Stimulated activated CD4-positive, alpha-beta T cell treated with anti-CD3 and anti-CD28 coated beads, Interleukin-15, amount 100 ng/mL, for 1 hour (primary cell): ENCODE measurements at places on chromosomes 1 and 21.

DNA sequence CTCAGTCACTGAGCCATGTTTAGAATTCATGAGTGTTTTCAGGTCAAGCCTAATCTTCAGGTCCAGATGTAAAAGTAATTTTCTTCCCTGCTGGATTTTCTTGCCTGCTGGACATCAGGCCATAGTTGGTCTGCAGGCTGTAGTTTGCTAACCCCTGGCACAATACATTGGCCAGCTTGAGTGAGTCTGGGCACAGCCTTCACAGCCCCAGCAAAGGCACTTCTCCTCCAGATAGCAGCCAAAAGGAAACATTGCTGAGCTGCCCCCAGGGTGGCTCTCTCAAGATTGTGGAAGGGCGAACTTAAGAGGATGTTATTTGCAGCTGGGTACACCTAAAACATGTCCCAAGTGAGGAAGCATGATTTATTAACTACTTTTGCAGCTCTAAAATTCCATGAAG lies 126.8 kb downstream of the PIK3R3 start:
- DNase-seq: no peak

DNA sequence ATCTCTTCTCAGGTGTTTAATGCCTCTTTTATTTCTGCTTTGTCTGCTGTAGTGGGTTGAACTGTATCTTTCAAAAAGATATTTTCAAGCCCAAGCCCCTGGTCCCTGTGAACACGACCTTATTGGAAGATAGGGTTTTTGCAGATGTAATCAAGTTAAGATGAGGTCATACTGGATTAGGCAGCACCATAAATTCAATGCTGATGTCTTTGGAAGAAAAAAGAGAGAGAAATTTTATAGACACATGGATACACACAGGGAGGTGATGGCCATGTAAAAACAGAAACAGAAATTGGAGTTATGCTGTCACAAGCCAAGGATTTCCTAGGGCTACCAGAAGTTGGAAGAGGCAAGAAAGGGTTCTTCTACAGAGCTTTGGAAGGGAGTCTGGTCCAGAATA lies 301.4 kb downstream of the KCTD3 start:
- DNase-seq: no peak

GRCh38 chr1:40633523-40633922 lies 32.0 kb downstream of the RIMS3 start:
- DNase-seq: no peak

GRCh38 chr1:67953301-67953700 lies 97.1 kb downstream of the DIRAS3 start:
- DNase-seq: no peak

DNA sequence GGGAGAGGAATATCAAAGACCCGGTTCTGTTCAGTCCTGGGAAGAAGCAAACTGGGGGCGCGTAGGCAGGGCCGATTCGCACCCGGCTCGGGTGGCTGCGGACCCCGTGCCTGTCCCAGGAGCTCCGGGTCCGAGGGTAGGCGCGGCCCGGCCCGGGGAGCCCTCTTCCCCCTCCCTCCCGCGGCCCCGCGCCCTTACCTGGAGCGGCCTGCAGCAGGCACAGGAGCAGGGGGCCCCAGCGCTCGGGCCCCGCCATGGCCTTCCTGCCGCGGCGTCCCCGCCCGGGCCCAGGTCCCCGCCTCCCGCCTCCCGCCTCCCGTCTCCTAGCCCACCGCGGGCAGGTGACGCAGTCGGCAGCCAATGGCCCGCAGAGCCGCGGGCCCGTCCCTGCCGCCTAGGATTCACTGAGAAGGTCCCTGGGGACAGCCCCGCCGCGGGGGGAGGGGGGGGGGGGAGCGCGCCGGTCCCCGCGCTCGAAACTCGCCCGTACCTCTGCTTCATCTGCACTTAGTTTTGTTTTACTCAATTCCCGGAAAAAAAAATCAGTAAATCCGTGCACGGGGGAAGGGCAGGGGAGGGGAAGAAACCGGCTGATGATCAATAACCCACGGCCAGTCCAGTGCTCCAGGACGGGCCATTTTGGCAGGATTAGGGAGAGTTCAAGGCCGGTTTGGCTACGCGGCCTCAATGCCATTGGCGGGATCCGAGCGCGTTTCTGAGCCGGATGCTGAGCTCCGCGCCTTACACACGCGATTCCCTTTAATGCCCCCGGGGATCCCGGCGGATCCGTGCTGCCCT lies at the start of gene IFNLR1:
Gene IFNLR1, minus strand, starts transcription at position 297 of the 798 bp plus-strand sequence. Its CDS starts 41 bp downstream, at position 256.
- peak; percentile 73 for DNase-seq

- DNase-seq: peak; percentile 4
Measured at GRCh38 chr21:15514073-15514946, 215.5 kb upstream of the USP25 start.

GRCh38 chr1:119981496-119981895 lies 85.2 kb upstream of the ADAM30 start:
- no peak for DNase-seq

GRCh38 chr1:81894867-81895266 lies 94.1 kb downstream of the ADGRL2 start:
- no peak for DNase-seq

DNA sequence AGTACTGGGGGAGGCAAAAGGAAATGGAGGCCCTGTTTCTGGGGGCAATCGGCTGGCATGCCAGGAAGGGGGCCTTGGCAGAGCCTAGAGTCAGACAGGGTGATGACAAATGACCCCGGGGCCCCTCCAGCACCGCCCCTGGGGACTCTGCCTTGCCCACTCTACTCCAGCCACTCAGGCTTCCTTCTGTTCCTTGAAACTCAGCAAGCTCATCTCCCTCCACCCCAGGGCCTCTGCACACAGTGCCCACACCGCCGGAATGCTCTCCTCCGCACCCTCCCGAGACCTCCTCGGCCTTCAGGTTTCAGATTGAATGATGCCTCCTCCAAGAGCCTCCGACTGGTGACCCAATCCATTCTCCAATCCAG lies 122.5 kb upstream of the ZBTB40 start:
- DNase-seq: no peak

DNA sequence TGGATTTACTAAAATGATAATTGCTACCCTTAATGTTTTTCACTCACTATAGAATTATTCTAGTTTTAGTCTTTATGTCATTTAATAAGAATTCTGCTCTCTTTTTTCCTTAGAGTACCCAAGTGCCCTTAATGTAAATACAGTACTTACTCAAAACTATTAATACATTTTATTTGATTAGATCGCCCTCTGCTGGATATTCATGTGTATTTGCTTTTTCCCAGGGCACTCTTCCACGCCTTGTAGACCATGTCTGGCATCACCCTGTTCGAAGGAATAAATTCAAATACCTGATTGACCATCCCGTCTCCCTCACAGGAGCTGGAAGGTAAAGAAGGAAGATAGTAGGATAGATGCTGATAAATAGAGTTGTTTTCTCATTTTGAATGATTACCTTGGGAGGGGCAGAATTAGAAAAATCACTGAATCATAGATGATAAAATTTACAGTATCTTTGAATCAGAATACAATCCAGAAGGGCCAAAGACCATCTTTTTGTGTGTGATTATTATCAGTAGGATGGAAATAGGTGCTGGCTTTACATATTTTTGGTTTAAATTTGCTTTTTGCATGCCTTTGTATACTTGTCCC lies 4.1 kb downstream of the AXDND1 start:
- no peak for DNase-seq

GRCh38 chr1:81157686-81158085 lies 643.0 kb upstream of the ADGRL2 start:
- DNase-seq: no peak

DNA sequence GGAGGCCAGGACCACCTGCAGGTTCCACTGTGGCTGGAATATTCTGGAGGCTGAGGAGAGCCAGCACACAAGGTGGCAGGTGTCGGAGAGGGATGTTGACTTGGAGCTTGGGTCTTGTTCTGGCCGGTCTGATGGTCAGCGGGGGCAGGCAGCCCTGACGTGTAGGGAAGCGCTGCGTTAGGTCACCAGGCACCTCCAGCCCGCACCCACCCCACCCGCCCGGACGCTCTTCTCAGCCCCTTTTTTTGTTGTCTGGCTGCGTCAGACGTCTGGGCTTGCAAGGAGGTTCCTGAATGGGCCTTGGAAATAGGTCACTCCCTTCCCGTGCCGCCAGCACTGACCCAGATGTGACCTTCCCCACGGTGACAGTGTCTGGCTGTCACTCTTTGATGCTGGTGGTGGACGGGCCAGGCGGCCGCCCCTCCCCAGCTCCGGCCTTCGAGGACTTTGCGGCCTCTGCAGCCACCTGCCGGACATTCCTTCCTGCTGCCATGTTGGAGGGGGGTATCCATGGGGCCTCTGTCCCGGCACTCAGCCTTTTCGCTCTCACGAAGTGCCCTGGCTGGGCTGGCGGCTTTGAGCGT lies 30.1 kb downstream of the SPSB1 start:
- no peak for DNase-seq

DNA sequence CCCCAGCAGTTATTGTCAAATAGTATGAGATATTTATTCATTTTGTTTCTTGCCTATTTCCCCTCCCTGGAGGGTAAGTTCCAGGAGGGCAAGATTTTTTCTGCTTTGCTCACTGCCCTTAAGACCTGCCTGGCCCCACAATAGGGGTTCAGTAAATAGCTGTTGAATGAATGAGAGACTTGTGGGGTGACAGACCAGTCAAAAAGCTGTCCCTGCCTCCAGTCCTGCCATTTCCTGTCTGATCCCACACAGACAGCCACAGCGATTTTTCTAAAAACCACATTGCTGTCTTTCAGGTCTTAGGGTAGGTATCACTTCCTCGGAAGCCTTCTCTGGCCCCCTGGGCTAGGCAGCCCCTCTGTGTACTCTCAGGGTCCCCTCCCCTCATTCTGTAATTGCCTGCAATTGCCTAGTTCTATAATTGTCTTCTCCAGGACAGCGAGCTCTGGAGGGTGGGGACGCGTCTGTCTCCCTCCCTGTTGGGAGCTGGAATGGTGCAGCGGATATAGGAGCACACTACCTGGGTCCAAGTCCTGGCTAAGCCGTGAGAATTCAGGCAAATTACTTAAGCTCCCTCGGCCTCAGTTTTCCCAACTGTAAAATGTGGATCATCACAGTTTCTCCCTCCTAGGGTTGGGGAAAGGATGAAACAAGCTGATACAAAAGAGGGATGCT lies 1.8 kb upstream of the EXTL1 start:
- no peak for DNase-seq

DNA sequence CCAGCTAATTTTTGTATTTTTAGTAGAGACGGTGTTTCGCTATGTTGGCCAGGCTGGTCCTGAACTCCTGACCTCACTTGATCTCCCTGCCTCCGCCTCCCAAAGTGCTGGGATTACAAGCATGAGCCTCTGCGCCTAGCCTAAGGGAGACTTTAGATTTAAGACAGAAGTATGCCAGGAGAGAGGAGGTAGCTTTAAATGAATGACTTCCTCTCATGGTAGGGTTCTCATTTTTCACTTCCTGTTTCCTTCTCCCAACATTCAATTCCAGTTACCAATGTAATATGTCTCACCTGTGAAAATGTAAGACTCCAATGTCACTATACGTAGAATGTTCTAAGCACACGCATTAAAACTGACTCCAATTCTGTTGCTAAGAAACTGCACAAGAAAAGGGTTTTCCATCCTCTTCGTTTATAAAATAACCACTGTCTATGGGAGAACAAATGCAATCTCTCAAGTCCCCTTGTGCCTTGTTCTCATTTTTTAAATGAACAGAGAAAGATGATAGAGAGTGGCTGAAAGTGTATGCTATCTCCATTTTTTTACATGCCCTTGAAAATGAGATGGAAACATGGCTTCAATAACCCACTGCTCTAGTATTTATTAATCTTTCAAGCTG lies 140.0 kb downstream of the SLC45A1 start:
- no peak for DNase-seq

DNA sequence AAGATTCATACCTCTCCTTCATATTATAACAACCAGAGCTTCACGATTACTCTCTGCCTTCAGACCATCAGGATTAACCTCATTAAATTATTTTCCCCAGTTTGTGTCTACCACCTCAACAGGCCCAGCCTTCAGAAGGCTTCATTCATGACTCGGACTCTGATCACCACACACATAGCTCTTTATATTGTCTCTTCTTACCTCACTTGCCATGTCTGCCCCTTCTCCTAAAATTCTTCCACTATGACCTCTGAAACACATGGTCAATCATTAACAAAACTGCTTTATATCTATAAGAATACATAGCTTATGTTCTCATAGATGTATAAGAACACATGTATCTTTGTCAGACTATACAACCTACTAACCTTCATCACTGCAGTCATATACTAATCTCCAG lies 79.8 kb downstream of the USP1 start:
- DNase-seq: no peak

DNA sequence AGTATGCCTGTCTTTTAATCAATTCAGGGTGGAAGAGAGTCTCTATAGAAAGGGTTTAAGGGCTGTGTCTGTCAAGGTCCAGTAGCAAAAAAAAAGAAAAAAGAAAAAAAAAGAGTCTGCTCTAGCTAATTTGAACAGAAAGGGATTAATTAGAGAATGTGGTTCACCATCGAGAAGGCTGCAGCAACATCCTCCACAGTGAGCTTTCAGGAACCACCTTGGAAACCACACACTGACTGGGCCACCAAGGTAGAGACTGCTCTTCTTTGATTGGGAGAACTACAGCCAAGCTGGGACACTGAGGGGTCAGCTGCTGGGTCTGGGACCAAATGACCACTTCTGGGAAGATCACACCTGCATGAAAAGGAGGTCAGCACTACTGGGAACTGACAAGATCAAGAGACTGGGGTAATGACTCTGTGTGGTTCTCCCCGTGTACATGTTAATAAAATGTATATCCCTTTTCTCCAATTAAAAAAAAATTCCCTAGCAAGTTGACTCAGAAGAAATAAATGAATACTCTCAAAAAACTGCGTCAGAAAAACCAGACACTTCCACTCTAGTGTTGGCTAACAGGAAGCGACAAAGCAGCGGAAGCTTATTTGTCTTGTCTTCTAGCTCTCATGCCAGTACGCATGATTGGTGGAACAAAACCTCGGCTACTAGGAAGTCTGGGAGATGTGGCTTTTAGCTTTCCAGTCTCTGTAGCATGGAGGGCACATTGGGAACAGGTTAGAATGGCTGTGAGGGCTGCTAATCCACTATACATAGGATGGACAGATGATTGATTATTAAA lies 60.0 kb upstream of the IVNS1ABP start:
- no peak for DNase-seq

DNA sequence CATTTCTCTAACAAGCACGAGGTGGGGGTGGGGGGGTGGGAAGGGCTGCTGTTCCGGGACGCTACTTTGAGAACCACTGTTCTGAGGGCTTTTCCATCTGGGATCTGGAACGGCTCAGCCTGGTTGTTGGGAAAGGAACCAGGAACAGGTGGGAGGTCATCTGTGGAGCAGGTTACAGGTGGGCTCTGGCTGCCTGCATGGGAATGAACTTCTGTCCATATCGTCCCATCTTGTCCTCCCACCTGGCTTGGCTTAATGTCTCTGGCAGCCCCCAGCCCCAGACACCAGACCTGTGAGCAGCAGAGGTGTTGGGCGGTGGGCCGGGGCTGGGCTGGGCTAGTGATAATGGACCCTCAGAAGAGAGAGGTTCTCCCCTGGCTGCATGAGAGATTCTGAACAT lies 69.4 kb upstream of the TARDBP start:
- no peak for DNase-seq
